Dermis blood vessel endothelial cell (primary cell): ENCODE measurements at places on chromosomes 4 and X. TPM values are rescaled to one million over a fixed set of nuclear protein-coding genes. Genes with fewer than 3 reads are reported as not detected.

- peak; percentile 61 for DNase-seq
These were observed 15.4 kb downstream of the TSPAN5 start for GRCh38 chr4:98642991-98643426.

DNA sequence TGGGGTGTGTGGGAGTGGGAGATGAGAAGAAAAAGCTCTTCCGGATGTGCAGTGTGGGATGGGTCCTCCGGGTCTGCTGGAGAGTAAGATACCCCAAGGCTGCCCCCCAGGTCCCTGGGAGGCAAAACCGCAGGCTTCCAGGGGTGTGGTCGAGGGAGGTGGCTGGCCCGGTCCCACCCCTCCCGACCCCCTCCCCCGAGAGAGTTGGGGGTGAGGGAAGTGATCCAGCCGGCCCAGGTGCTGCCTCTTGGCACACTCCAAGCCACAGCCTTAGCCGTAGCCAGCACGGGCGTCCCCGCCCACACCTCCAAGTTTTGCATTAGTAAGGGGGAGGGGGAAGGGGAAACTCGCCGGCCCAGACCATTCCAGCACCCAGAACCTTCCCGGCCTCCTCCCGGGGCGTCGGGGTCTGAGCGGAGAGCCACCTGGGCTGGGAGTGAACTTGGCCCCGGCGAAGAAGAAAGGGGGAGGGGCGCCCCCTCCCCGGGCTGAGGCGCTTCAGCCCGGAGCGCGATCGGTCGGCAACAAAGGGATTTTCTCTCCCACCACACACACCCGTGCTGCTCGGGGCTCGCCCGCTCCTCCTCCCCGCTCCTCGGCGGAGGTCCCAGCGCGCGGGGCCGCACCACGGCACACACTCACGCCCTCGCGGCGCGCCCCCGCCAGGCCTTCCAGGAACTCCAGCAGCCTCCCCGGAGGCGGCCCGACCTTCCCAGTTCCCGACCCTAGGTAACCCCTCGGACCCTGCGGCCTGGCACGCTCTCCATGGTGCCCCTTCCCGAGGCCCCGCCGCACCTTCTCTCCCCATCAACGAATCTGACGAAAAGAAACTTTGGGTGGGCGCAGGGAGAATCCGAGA, 14.4 kb downstream of the BCOR start:
- DNase-seq, result peak; percentile 35

The SSX2 gene
- not detected in 2 replicates for total RNA-seq

GRCh38 chr4:176492646-176493302, 173.0 kb downstream of the SPCS3 start:
- DNase-seq, result peak; percentile 12

- no peak for DNase-seq
These were observed 126.3 kb downstream of the MID1IP1 start for GRCh38 chrX:38927592-38927991.

GRCh38 chrX:39788521-39788920, 309.2 kb downstream of the BCOR start:
- DNase-seq, result no peak

- no peak for DNase-seq
These were observed 6.2 kb downstream of the S100P start for GRCh38 chr4:6699903-6700302.

GRCh38 chrX:138711399-138712347, at the start of gene FGF13:
Gene FGF13, minus strand, starts transcription at chrX:138711717. Its CDS starts 714 bp downstream, at chrX:138711003.
- DNase-seq, result no peak

DNA sequence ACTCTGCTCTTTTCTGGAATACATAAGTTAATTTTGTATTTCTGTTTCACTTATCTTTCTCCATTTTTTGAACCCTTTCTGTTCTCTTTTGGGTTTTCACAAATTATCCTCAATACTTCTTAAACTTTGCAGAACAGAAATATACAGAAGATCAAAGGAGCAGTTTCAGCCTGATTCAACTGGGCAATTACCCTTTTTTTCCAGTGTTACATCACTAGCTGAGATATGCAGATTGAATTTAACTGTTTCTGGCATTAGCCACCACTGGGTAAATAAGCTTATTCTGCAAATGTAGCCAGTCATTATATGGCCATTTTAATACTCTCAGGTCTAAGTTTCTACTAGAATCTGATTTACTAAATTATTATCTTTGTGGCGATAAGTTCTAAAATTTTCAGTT, 66.9 kb upstream of the GRID2 start:
- DNase-seq, result no peak

- DNase-seq, result no peak
These were observed 35.8 kb upstream of the PGRMC2 start for GRCh38 chr4:128323401-128323800.

GRCh38 chr4:13368217-13368616, 115.9 kb downstream of the RAB28 start:
- DNase-seq, result no peak

- DNase-seq, result no peak
These were observed 181.8 kb downstream of the USP46 start for GRCh38 chr4:52477191-52477780.

DNA sequence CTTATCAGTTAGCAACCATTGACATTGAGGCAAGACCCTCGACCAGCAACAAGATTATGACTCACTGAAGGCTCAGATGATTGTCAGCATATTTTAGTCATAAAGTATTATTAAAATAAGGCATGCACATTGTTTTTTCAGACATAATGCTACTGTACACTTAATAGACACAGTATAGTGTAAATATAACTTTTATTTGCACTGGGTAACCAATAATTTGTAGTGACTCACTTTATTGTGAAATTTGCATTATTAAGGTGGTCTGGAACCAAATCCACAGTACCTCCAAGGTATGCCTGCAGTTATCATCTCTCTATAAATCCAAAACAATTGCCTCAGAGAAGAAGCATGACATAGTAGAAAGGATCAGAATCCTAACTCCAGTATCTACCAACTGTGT, 330.1 kb upstream of the SMIM31 start:
- DNase-seq, result no peak

- no peak for DNase-seq
These were observed 4.4 kb downstream of the CTAG2 start for GRCh38 chrX:154648931-154649330.

- DNase-seq, result peak; percentile 31
These were observed 9.9 kb downstream of the YIPF6 start for GRCh38 chrX:68508799-68509198.

The FSTL5 gene
- under 0.01 and 1.3 TPM in 2 replicates for total RNA-seq

The DIAPH2 gene
- total RNA-seq, result 25.4 and 37.6 TPM in 2 replicates

The ADRA2C gene
- total RNA-seq, result 0.17 TPM in 1 of 2 replicates, not detected in the other

GRCh38 chr4:110737931-110738330, 115.1 kb upstream of the PITX2 start:
- DNase-seq, result no peak

DNA sequence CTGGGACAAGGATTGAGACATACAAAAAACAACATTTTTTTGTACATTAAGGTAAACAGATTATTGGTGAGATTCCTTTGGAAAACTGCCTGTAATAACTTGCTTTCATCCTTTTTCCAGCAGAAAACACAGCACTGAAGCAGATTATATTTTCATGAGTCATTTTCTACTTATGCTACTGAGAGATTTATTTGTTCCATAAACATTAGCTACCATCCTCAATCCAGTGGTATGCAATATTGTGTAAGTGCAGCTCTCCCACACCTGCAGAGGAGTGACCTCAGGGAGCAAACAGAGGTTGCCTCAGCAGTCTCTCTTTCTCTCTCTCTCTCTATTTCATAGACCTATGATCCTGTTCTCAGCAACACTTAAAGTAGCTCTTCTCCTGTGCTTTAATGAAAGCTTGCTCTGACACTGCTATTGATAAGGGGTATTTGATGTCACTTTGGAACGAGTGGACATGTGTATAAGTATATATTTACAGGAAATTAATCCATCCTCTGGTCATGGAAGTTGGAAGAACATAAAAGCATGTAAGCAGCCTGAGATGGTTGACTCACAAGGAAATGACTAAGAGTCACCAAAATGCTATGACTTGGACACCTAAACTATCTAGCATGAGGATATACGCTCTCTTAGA, 163.7 kb upstream of the SPANXC start:
- DNase-seq, result peak; percentile 12

The PABPC5 gene
- 1.2 and 2.0 TPM in 2 replicates for total RNA-seq

GRCh38 chrX:75228854-75229253, 45.0 kb upstream of the UPRT start:
- DNase-seq, result no peak

The AFP gene
- not detected in 2 replicates for total RNA-seq

GRCh38 chrX:10077425-10078188, 79.2 kb upstream of the CLCN4 start:
- no peak for DNase-seq

The ZNF81 gene
- total RNA-seq, result 6.7 and 10.0 TPM in 2 replicates

DNA sequence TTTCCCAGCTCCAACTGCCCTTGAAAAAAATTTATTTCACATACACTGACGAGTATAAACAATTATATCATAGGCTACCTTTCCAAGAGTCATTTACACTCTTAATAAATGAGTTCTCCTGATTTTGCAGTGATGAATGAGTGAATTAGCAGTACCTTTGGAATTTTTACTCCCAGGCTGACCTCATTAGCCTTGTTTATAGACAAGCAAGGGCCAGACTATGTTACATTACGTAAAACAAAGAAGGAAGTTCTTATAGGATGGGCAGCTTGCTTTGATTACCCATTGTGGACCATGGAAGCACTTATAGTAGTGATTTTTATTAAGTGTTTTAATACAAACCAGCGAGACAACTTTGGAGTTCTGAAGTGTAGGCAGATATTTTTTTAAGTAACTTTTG, 112.9 kb upstream of the C1QTNF7 start:
- no peak for DNase-seq

DNA sequence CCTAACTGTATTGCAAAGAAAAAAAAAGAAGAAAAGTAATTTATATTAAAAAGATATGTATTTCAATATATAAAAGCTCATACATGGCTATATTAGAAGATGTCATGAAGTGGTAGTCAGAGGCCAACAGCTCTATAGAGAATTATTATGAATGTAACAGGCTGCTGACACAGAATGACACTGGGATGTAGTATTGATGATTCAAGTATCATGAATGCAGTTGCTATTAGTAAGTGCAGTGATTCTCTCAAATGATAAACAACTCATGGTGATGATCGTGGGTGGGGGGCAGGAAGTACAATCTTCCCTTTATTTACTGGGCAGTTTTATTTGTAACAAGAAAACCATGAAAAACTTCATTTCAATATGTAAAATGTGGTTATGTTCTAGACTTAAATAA, 124.6 kb downstream of the COL4A6 start:
- DNase-seq, result peak; percentile 6

GRCh38 chrX:47796433-47796906, 40.2 kb upstream of the ZNF81 start:
- no peak for DNase-seq

The PWWP3B gene
- total RNA-seq, result not detected in 2 replicates

DNA sequence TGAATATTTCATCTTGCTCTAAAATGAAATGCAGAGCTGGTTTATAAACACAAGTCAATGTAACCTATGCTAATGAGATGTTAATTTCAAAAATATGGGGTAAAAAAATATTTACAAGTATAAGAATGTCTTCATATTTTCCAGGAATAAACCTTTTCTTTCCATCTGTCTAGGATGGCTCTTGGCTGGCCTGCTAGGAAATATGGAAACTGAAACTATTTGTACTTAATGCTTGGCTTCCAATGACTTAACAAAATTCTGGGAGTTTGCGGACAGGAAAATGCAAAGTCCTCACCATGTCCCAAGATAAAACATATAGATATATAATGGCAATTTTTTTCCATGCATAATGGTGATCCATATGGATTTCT, 168.1 kb downstream of the SCFD2 start:
- DNase-seq, result no peak

The LINC00632 gene
- 0.17 and 0.23 TPM in 2 replicates for total RNA-seq

The ARX gene
- not detected in 2 replicates for total RNA-seq

GRCh38 chr4:601612-602558, 23.5 kb upstream of the PDE6B start:
- no peak for DNase-seq

- DNase-seq, result no peak
These were observed 57.9 kb upstream of the ETNPPL start for GRCh38 chr4:108820492-108821350.

DNA sequence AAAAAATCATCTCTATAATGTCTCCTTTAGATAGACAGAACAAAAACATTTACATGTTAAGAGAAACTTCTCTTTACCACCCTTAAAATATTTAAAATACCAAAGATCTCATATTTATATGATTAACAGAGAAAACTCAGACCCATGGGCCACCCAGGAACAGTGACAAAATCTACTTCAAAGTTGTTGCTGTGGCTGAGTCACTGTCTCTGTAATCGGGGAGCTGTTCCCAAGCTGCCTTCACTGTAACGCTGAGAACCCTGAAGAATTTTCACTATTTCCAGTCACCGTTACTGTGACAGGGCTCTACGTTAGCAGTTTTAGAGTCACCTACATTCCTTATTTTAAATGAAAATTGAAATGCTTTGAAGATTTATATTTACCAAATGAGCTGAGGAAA, 9.0 kb upstream of the DAPP1 start:
- DNase-seq, result no peak

DNA sequence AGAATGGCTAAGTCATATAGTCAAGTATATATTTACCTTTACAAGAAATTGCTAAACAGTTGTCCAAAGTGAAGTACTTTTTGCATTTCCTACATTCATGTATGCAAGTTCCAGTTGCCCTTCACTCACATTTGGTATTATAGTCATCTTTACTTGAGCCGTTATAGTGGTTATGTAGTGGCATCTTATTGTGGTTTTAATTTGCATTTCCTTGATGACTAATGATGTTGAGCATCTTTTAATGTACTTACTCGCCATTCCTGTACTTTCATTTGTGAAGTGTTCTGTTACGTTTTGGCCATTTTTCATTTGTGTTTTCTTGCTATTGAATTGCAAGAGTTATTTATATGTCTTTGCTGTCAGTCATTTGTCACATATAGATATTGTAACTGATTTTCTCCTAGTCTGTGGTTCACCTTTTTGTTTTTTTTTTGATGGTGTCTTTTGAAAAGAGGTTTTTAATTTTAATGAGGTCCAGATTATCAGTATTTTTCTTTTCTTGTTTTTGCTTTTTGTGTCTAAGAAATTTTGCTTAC, 27.6 kb downstream of the ARFIP1 start:
- DNase-seq, result no peak

The CAPN6 gene
- total RNA-seq, result not detected in 2 replicates

The GPR119 gene
- not detected in 2 replicates for total RNA-seq

DNA sequence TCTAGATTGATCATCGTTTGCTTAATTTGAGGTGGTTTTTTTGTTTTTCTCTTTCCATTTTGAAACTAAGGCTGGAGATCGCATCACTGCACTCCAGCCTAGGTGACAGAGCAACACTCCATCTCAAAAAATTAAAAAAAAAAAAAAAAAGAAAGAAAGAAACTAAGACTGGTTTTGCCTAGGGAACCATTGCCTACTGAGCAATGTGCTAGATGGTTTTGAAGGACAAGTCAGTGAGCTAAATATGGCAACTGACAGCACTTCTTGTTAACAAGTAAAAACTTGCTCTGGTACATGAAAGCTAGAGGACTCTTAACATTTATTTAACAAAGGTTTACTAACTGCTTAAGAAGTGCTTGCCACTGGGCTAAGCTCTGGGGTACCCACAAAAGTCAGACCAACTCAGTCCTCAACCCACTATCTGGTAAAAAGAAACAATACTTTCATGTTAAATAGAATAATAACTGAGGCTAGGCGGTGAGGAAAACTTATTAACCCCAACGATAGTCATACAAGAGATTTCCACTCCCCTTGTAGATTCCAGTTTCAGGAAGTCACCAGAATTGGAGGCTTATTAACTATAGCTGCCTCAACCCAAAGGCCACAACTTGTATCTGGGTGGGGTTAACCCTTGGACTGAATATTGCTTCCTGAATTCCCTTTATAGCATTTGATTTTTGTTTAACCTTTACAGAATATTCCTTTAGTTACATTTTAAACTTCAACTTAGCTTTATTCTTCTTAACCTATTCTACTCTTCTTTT, 111.6 kb downstream of the FRYL start:
- no peak for DNase-seq
